ENCODE measurements at places on chromosomes 4 and X.

GRCh38 chr4:16480011-16480410 lies 253.7 kb upstream of the TAPT1 start:
- no peak for DNase-seq

GRCh38 chrX:37485429-37485828 lies 86.0 kb upstream of the LANCL3 start:
- DNase-seq: no peak

- no peak for DNase-seq
Observed at GRCh38 chr4:181820553-181820952, 422.6 kb upstream of the TENM3 start.

GRCh38 chr4:143743591-143743990 lies 43.1 kb upstream of the FREM3 start:
- no peak for DNase-seq

DNA sequence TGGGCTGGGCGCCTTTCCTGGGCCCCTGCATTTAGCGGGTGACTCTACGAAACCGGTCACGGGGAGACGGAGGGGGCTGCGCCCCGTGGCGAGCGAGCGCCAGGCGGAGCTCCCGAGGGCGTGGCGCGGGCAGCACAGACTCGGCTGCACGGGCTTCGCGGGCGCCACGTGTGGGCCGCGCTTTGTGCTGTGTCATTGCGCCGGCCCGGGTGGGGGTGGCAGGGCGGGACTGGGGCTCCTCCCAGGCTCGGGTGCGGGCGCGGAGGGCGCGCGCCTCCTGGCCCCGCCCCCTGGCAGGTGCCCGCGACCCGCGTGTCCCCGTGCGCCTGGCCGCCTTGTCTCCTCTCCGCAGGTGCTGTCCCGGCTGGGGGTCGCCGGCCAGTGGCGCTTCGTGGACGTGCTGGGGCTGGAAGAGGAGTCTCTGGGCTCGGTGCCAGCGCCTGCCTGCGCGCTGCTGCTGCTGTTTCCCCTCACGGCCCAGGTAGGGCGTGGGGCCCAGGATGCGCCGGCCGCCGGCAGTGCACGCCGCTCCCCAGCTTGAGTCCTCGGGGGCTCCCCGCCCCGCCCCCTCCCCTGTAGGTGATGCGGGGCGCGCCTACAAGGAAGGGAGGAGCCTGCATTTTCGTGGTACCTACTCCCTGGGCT lies 651 bp downstream of the UCHL1 start:
- DNase-seq: peak; percentile 66

GRCh38 chr4:81756973-81757372 lies 285.3 kb upstream of the RASGEF1B start:
- no peak for DNase-seq

DNA sequence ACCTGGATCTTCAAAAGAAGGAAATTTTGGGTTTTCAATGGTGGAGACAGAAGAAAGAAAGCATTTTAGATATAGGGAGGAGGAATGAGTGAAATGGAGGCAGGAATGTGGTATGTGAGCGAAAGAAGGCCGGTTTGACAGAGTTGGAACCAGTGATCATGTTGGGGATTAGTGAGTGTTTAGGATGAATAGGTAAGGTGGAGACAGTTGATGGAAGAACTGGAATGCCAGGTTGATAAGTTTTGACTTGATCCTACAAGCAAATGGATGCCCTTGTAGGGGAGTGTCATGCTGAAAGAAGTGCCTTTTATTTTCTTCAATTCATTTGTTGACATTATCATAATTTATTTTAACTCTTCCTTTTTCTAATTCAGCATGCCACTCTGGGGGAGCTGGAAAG lies 207.8 kb upstream of the AMOT start:
- no peak for DNase-seq

GRCh38 chrX:56813318-56813837 lies 84.3 kb downstream of the NBDY start:
- peak; percentile 78 for DNase-seq

GRCh38 chr4:94305466-94306225 lies 37.0 kb downstream of the HPGDS start:
- DNase-seq: peak; percentile 6

- DNase-seq: peak; percentile 54
Observed at GRCh38 chr4:20431543-20431951, 179.8 kb downstream of the SLIT2 start.

DNA sequence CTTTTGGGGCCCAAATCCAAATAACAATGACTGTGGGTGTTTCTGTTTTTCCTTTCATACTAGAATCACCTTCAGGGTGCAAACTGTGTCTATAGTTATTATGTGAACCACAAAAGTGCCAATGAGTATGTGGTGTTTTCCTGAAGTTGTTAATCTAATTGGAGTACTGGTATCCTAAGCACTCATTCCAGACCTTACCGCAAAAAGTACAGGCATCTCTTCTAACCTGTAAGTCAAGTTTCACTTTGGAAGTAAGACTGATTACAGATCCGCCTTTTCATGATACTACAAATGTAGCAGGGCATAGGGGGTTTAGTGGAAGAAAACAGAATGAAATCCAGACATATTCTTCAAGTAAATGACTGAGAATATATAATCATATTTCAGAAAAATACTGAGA lies 16.1 kb downstream of the COQ2 start:
- DNase-seq: no peak

- DNase-seq: no peak
Observed at GRCh38 chrX:2490634-2491033, 10.1 kb downstream of the DHRSX start.

DNA sequence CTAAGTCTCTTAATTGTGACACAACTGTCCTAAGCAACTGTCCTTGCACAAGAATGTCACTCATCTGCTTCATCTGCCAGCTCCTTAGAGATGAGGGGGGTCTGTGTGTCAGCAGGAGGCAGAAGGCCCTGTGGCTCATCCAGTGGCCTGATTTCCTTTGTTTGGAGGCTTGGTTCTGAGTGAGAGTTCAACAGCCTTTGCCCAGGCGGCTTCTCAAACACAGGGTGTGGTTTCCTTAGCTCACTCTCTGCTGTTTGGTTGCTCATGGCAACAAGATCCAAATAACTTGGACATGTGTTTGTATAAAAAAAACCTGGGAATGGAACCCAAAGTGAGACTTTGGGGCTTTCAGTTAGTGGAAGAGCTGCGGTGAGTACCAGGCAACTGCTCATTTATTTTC lies 46.6 kb downstream of the MAP7D3 start:
- peak; percentile 64 for DNase-seq

DNA sequence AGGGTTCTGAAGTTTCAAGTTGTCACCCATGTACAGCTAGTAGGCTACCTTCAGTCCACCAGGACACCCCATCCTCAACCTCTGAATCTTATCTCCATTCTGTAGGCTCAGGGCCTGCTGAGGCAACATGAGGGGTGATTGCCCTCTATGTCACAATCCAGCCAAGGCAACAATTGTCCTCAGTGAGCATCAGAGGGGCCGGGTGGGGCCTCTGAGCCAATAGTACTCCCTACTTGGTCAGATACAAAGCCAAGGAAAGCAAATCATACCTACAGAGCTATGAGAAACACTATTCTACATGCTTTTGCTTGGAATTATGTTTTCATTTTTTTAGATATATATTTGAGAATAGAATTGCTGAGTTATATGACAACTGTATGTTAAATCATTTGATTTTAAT lies at the start of gene ACTRT1:
Gene ACTRT1 (minus strand): TSS at position 101 of the 400 bp plus-strand sequence. CDS start 197 bp downstream, outside the sequence.
- DNase-seq: no peak

GRCh38 chr4:60799214-60799613 lies 400.9 kb upstream of the ADGRL3 start:
- no peak for DNase-seq

DNA sequence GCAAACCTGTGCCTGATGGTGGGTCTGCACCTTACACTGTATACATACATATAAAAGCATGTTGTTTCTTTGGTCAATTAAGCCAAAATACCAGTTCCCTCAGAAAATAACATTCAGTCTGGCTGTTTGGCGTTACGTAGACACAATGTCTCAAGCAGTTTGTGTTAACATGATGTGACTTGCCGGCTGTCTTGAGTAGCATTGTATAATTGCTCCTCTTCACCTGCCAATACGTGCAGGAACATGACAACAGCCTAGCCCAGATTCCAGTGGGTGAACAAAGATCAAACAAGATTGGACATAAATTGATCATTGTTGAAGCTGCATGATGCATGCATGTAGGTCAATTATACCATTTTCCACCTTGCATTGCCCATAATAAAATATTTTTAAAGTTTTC lies 102.3 kb downstream of the F11 start:
- no peak for DNase-seq

DNA sequence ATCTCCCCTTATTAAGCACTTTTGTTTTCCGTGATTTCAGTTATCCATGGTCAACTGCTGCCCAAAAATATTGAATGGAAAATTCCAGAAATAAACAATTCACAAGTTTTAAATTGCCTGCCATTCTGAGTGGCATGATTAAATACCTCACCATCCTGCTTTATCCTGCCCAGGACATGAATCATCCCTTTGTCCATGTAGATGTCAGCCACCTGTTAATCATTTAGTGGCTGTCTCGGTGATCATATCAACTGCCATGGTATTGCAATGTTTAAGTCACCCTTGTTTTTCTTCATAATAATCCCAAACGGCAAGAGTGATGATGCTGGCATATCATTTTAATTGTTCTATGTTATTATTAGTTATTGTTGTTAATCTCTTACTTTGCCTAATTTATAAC lies 79.8 kb upstream of the LHFPL1 start:
- no peak for DNase-seq

DNA sequence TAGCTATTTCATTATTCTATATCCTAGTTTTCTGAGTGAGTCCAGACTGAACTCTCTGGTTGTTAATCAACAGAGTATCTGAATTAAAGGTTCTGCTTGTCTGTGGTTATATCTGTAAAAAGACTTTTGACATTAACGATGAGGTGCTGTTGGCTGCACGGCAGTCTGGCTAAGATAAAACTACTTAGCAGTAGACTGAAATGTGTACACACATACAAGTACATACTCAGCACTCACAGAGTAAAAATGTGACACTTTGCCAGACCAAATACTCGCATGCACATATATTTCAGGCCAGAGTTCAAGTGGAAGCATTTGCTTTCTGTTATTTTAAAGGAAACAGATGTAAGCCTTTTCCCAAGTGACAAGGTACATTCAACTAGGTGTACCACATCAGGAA lies 80.5 kb downstream of the PRDM5 start:
- DNase-seq: no peak

GRCh38 chrX:95427389-95427788 lies 1257.3 kb upstream of the DIAPH2 start:
- no peak for DNase-seq

- DNase-seq: peak; percentile 57
Observed at GRCh38 chrX:12245650-12246645, 107.7 kb downstream of the FRMPD4 start.

- DNase-seq: no peak
Observed at GRCh38 chr4:90219822-90220221, 92.6 kb downstream of the CCSER1 start.

GRCh38 chrX:64642482-64642881 lies 247.2 kb upstream of the MTMR8 start:
- peak; percentile 37 for DNase-seq

DNA sequence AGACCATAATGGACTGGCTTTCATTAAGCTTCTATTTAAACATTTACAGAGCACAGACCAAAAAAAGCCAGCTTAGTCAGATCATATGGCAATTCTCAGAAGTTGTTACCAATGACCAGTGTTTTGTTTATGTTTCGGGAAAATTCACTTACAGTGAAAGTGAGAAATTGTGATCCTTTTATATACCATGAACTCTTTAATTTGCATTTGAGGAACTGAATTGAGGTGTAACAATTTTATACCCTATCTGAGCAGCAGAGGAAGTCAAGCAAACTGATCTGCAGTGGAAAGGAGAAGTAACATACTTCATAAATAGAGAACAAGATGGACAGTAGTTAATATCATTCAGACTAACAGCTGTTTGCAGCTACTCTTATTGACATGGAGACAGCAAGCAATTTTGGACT lies 97.1 kb downstream of the TMA16 start:
- no peak for DNase-seq

GRCh38 chr4:38582889-38583470 lies 81.0 kb upstream of the KLF3 start:
- no peak for DNase-seq

GRCh38 chr4:125392694-125393093 lies 77.9 kb downstream of the FAT4 start:
- DNase-seq: no peak
